ENCODE measurements at places on chromosomes 3 and 15. TPM values are rescaled to one million over a fixed set of nuclear protein-coding genes. Genes with fewer than 3 reads are reported as not detected.

Gene WDR73
- 25.5 TPM for total RNA-seq

Gene ACOX2
- 17.8 TPM for total RNA-seq

Gene KLHL40
- total RNA-seq, result not detected

Gene TMCO5A
- not detected for total RNA-seq

Gene CLEC3B
- 1.9 TPM for total RNA-seq

Gene SCN11A
- total RNA-seq, result not detected

Gene SCAMP2
- total RNA-seq, result 25.8 TPM

Gene PLSCR2
- not detected for total RNA-seq

Gene NUP210
- under 0.01 TPM for total RNA-seq

Gene VWA5B2
- total RNA-seq, result not detected

Gene GNAT1
- total RNA-seq, result not detected

Gene FYTTD1
- total RNA-seq, result 67.2 TPM

Gene GPR27
- total RNA-seq, result not detected

Gene ITPKA
- total RNA-seq, result 1.4 TPM

Gene COL7A1
- 3.1 TPM for total RNA-seq

Gene ZBTB47
- 10.9 TPM for total RNA-seq

Gene FBXO40
- not detected for total RNA-seq

Gene LSM3
- total RNA-seq, result 14.2 TPM

Gene MUSTN1
- total RNA-seq, result not detected

Gene SLC35G2
- 8.6 TPM for total RNA-seq

Gene DUOXA2
- not detected for total RNA-seq

Gene QTRT2
- total RNA-seq, result 15.6 TPM

Gene ALDH1L1
- not detected for total RNA-seq

Gene PSTPIP1
- total RNA-seq, result 0.36 TPM

Gene ARPIN
- 3.9 TPM for total RNA-seq

Gene ATP13A5
- total RNA-seq, result not detected

Gene SMAD3
- 71.0 TPM for total RNA-seq

Gene GOLGA8S
- under 0.01 TPM for total RNA-seq

Gene WDR93
- total RNA-seq, result not detected

Gene C2CD4B
- not detected for total RNA-seq

Gene ROPN1
- total RNA-seq, result not detected

Gene LEKR1
- 0.56 TPM for total RNA-seq

Gene GXYLT2
- total RNA-seq, result 11.4 TPM

Gene RARB
- total RNA-seq, result 1.4 TPM

Gene MFGE8
- total RNA-seq, result 201 TPM

Gene SCG3
- total RNA-seq, result not detected

Gene MINDY2
- total RNA-seq, result 9.3 TPM

Gene MAN2A2
- total RNA-seq, result 6.1 TPM

Gene PIK3R4
- 24.7 TPM for total RNA-seq
